ENCODE measurements at places on chromosomes 1 and 21.

DNA sequence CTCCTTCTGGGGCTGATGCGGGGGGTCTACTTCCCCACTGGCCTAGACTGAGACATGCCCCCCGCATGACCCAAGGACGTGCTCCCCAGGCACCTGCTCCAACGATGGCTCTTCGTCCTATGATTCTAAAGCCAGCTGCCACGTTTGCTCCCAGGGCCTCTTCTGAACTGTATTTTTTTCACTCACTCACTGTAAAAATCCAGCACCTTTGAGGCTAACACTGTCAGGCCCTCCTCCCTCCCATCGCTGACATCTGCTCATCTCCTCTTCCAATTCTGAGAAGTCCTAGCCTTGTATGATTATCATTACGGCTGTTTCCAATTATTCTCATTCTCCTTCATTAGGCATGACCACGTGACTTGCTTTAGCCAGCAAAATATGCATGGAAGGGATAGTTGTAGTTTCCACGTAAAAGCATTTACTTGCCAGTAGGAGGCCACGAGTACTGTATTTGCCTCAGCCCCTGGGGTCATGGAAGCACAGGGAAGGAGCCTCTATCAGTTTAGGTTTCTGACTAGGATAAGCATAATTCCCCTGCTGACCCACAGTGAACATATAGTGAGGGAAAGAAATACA, 19.1 kb upstream of the EDN2 start:
- no peak for DNase-seq

GRCh38 chr21:42973309-42973990, 912 bp upstream of the PKNOX1 start:
- no peak for DNase-seq

- no peak for DNase-seq
Observed at GRCh38 chr1:8625491-8625890, 191.9 kb downstream of the RERE start.

DNA sequence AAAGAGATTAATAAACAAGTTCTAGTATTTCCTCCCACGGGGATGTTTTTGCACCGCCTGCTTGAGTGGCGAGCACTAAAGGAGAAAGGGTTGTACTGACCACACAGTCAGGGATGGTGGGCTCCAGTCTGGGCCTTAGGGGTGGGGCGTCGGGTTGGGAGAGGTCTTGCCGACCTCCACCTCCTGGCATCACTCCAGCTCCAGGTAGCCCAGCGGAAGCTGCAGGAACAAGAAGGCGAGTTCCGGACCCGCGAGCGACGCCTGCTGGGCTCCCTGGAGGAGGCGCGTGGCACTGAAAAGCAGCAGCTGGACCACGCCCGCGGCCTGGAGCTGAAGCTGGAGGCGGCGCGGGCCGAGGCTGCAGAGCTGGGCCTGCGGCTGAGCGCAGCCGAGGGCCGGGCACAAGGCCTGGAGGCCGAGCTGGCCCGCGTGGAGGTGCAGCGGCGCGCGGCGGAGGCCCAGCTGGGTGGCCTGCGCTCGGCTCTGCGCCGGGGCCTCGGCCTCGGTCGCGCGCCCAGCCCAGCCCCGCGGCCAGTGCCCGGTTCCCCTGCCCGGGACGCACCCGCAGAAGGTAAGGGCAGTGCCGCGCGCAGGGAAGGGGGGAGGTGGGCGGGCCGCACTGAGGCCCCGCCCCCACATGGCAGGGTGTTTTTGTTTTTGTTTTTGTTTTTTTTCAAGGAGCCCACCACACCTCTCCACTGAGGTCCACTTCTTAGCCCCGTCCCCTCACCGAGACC, 19.7 kb downstream of the MFAP2 start:
- peak; percentile 80 for DNase-seq

Data from GM06990 (cell line).